CD4-positive, CD25-positive, alpha-beta regulatory T cell (primary cell): ENCODE measurements at places on chromosomes 2 and 18. TPM values are rescaled to one million over a fixed set of nuclear protein-coding genes. Genes with fewer than 3 reads are reported as not detected.

AFF3 gene
- total RNA-seq, result 10.1 TPM

TLX2 gene
- not detected for total RNA-seq

PLEKHH2 gene
- total RNA-seq, result 1.2 TPM

DNAJC5G gene
- not detected for total RNA-seq

MOCOS gene
- total RNA-seq, result not detected

TEKT4 gene
- total RNA-seq, result not detected

ZBTB7C gene
- not detected for total RNA-seq

LAMA1 gene
- not detected for total RNA-seq

SPATA3 gene
- 0.72 TPM for total RNA-seq

KCNG2 gene
- not detected for total RNA-seq

GRCh38 chr18:12862874-12863482, 21.1 kb downstream of the PTPN2 start:
- no peak for DNase-seq

DNA sequence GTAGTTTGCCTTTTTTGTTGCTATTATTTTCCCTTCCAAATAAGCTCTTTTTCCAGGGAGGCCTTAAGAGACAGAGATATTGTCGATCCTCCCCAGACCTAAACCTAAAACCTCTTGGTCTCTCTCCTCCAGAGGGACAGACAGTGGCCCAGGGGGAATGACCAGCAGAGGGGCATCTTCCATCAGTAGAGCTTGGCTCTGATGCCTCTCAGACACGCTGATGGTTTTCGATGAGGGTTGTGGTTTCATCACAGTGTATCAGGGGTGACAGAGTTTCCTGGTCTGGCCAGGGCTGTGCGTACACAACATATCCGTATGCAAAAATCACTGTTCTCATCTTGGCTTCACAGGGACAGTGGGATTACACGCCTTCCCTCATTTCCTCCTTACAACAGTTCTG, 68.6 kb downstream of the GATA6 start:
- DNase-seq, result no peak

- no peak for DNase-seq
Observed at GRCh38 chr2:66236067-66236685, 198.7 kb upstream of the MEIS1 start.

DNA sequence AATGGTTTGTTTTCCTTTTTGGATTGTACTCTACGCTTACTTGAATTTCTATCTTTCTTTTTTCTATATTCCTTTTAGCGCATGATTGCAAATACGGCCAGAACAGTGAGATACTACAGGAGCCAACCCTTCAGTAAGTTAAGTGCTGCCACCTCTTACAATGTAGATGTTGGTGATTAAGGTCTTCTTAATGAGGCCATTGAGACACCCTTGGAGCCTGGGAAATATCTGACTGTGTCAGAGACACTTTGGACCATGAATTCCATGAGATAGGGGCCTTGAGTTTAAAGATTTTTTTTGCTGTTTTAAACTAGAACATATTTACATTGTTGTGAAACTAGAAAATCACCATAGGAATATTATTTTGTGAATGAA, 27.1 kb upstream of the MAP3K20 start:
- DNase-seq, result no peak

DNA sequence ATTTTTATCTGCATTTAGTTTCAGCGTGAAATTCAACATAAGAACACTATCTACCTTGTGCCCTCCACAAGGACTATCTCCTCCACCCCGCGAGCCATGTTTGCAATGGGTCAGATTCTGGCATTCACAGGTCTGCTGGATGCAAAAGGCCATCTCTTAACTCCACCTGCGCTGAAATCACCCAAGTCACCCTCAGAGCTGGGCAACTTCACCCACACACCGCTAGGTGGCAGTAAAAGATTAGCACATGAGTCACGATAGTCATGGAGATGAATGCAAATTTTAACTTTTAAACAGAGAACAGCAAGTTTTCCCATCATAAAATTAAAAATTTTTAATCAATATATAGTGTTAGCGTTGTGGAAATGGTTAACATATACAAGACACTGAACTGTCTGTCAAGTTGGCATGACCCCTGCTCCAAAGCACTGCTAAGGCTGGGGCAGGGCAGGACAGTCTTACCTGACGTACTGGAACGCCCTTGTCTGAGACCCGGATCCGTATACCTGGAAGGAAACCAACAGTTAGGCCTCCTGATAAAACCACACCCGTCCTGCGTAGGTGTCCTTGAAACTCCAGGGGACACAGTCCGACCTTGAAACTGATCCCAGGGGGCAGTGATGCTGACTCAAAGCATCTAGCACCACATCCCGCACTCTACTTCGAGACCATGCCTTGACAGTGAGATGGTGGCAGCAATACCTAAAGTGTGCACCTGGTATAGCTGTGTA, 89.6 kb downstream of the UXS1 start:
- peak; percentile 75 for DNase-seq

GRCh38 chr18:5998907-5999306, 103.6 kb upstream of the TMEM200C start:
- no peak for DNase-seq

DNA sequence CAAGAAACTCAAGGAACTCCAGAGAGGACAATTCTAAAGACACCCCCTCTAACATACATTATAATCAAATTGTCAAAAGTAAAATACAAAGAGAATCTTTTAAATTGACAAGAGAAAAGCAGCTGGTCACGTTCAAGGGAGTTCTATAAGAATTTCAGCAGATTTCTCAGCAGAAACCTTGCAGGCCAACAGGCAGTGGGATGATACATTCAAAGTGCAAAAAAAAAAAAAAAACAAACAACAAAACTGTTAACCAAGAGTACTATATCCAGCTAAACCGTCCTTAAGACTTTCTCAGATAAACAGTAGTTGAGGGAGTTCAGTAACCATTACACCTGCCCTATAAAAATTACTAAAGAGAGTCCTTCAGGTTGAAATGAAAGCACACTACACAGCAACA, 33.9 kb downstream of the CCDC138 start:
- no peak for DNase-seq

- DNase-seq, result no peak
Observed at GRCh38 chr2:94871226-94872087, at the start of gene TEKT4. Gene TEKT4, plus strand, starts transcription at chr2:94871430. Its CDS starts 150 bp downstream, at chr2:94871580.

- peak; percentile 24 for DNase-seq
Observed at GRCh38 chr18:13369756-13370510, 151.4 kb downstream of the LDLRAD4 start.

DNA sequence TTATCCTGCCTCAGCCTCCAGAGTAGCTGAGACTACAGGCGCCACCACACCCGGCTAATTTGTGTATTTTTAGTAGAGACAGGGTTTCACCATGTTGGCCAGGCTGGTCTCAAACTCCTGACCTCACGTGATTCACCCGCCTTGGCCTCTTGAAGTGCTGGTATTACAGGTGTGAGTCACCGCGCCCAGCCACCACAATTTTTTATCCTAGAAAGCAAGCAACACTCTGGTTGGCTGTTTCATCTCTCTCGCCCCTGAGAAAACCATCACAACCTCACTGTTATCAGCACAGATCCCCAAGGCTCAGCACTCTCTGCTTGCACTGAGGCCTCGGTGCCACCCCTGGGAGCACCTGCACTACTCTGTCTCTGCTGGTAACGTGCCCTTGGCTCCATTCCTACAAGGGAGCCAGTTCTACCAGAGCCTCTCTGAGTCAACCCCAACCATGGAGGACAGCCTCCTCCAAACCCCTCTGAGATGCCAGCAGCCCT, 134.8 kb upstream of the AGAP1 start:
- no peak for DNase-seq

DNA sequence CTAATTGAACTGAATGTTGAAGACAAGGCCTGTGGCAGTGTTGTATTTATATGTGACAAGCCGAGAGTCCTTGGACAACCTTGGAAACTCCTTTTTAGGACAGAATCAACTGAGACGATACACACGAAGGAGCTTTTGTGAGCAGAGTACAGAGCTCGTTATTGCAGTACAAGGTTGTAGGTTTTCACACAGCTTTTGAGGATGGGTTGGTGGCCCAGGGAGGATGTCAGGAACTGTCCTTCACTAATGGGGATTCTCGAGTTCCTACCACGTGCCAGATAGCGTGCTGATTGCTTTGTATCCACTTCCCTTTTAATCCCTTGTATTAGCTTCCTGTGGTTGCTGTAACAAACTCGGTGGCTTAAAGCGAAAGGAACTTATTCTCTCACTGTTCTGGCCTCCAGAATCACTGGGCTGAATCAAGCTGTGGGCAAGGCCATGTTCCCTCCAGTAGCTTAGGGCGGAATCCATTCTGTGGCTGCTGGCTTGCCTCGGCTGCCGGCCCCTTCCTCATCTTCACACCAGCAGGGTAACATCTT, 20.2 kb downstream of the INPP4A start:
- DNase-seq, result peak; percentile 48
